ENCODE measurements at places on chromosomes 3 and 15.

DNA sequence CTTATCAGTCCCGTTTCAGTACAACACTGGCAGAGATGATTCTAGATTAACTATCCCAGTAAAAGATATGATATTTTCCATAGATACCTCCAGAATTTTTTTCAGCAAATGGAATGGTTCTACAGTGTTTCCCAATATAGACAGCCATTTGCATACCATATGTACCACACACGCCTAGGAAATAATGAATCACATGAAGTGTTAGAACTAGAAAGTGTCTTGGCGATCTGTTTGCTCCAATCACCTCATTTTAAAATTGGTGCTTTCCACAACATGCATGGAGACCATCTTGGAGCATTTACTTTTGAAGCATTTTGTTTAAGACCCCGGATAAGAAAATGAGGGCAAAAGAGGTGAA is 2.0 kb downstream of the C2CD4A start:
- DNase-seq: no peak

- DNase-seq: no peak
Observed at GRCh38 chr15:72889545-72889944, 106.0 kb upstream of the ADPGK start.

- no peak for DNase-seq
Observed at GRCh38 chr15:27238707-27239423, 267.9 kb downstream of the GABRG3 start.

DNA sequence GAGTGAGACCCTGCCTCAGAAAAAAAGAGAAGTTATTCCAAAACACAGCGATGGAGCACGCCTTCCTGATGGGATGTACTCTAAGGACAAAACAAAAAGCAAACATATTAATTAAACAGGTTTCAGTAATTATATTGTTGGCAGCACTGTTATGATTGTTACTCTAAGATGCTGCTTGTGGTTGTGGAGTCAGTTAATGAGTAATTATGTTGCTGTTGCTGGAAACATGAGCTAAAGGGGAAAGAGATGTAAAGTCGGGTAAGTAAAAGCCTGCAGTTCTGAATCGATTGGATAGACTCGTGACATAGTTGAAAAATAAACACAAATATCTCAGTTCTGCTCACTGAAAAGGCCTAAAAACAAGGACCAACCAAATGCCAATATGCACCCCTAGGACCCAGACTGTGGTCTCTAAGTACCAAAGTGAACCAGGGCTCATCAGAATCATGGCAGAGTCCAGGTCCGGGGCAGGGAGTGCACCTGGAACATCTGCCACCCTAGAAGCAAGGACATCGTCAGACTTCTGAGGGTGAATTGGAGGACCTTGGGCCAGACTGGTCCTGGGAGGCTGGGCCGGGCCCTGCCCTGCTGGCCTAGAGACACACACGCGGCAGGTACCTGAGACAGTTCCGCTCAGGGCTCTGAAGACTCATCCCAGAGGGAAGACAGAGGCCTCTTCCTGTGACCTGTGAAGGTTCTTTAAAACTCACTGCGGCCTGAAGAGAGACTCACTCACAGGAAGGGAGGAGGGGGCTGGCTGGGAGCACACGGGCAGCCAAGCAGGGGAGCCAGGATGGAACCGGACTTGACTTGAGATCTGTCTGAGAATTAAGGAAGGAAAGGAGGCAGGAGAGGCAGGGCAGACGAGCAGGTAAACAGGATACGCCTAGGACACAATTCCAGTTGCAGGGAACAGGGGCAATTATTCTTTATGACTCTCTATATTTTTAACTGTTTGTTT is 140.5 kb downstream of the LRRK1 start:
- no peak for DNase-seq

DNA sequence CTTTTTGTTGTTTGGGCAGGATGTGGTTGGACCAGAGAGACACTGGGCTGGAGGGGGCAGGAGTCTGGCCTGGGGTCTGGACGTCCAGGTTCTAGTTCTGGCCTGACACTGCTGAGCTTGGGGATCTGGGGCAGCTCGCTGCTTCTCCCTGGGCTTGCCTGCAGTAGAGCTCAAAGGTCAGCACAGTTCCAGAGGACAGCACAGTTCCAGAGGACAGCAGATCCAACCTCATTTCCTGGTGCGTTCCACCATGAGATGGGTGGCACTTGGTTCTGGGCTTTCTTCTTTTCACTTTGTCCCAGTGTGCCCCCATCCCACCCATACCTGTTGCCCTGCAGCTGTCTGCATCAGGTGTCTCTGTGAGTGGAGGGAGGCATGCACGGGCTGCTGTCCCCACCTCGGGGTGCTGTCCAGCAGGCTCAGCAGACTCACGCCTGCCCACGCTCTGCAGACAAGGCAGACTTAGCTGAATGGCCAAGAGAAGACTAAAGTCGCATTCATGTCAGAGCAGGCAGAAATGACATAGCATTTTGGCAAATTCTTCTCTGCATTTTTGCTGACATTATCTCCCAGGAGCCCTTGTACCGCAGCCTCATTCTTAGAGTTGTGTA is 16.7 kb downstream of the CACNA2D3 start:
- DNase-seq: no peak

DNA sequence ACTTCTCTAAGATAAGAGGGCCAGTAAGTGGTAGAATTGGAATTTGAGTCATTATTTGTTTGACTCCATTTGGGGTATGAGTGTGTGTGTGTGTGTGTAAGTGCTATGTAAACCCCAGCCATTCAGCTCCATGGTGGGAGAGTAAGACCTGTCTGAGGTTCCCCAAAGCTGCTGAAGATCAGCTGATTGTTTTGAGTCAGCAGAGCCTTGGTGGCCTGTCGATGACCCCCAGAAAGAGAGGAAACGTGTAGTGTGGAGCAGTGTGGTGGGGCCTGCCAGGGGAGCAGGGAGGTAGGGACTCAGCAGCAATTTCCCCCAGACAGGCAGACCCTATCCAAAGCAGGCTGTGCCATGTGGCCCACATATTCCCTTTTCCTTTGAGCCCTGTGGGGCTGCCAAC is 5.3 kb downstream of the DVL3 start:
- DNase-seq: no peak

- DNase-seq: no peak
Observed at GRCh38 chr3:11691767-11692531, 48.2 kb upstream of the VGLL4 start.

DNA sequence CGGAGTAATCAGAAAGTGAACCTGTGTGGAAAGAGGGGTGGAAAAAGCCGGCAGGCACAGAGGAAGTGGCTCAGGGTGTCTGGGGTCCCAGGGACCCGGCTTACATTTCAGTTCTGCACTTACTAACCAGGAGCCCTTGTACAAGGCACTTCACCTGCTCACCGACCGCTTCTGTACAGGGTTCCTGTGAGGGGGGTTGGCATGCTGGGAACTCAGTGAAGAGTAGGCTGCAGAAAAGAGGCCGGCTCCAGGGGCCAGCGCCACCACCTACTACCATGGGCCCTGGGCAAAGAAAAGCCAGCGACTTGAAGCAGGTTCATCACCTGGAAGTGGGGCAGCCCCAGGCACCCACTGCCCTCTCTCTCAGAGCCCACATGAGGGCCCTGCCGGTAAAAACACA is 6.2 kb downstream of the STIMATE start:
- DNase-seq: no peak

DNA sequence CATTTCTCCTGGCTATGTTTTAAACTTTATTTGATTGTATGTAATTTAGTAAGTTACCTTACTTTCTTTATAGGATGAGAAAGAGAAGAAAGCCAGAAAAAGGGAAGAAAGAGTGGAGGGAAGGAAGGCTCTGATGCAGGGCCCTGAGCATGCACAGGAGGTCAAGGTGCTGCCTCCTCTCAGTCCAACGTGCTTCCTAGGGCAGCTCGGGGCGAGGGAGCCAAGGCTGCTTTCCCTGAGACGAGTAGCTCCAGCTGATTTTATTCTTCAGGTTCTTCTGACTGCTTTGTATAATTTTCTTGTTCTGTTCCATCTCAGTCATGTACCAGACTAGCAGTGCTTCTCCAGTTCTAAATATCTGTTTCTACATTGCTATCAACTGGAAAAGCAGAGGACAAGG is 3.4 kb downstream of the CORO2B start:
- DNase-seq: no peak

- no peak for DNase-seq
Observed at GRCh38 chr3:28982906-28983305, 298.0 kb upstream of the RBMS3 start.

DNA sequence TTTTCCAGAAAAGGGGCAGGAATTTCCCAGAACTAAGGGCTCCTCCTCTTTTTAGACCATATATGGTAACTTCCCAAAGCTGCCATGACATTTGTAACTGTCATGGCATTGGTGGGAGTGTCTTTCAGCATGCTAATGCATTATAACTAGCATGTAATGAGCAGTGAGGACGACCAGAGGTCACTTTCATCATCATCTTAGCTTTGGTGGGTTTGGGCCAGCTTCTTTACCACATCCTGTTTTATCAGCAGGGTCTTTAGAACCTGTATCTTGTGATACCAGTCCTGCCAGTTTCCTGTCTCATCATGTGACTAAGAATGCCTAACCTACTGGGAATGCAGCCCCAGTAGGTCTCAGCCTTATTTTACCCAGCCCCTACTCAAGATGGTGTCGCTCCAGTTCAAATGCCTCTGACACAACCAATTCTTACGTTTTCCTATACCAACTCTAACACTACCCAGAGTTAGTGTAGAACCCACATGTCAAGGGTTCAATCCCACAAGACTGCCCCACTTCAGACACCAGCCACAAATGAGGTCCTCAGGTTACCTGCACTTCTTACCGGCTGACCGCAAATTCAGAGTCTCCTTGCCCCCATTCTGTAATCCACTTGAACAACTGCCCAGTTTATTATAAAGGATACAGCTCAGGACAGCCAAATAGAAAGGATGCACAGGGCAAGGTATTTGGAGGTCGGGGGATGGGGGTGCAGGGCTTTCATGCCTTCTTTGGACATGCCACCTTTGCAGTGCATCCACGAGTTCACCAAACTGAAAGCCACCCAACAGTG is 17.7 kb downstream of the FOXB1 start:
- no peak for DNase-seq

DNA sequence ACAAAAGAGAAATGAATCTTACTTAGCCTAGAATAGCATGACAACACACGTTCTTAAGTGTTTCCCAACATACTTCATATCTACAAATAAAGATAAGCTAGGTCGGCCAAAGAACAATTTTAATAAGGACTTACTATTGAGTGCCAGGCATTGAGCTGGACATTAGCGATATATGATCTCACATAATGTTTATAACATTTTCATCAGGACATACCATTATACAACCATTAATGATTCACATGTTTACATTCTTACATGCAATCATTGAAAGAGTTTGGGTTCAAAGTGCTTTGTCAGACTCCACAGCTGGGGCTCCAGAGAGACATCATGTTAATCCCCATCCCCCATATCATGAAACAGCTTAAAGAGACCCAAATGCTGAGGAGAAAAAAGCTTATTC is 189.0 kb downstream of the STT3B start:
- no peak for DNase-seq

DNA sequence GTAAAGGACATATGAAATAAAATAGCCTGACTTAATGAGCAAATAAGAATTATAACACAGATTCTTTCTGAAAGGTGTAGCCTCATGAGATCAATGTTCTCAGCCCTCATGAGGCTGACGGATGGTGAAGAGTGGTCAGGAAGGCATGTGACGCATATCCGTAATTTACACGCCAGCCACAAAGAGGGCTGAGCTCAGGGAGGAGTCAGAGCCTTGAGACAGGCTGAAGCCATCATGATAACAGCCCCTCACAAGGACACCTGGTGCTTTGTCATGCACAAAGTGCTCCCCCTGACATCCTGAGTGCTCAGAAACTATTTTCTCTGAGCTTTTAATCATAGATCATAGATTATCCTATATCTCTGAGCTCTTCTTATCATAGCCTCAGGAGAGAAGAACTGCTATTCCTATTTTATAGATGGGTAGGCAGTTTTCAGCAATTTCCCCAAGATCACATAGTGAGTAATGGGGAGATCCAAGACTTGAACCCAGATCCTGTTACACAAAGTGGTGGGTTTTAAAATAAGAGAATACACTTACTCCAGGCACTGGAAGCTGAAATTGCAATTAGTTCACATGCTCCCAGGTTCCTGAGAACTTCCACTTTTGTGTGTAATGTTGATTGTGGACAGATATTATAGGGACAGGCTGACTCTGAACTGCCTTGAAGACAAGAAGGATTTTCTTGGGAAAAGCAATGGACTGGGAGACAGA is 267.1 kb downstream of the RPLP1 start:
- DNase-seq: no peak

- no peak for DNase-seq
Observed at GRCh38 chr15:25342629-25343028, 96.2 kb downstream of the UBE3A start.

DNA sequence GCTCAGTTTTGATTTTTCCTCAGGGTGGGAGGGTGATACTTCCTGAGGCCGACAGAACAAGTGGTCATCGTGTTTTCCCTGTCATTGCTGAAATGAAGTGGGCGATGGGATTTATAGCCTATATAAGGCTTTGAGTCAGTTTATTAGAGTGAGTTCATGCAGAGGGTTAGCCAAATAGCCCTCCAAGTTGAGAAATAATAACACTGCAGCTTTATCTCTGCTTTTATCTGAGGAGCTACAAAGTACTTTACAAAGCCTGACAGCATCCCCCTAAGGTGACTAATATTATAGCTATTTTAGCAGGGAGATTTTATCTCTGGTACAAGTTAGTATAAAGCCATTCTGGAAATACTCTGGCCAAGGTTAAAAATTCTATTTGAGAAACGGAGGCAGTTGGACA is 389.6 kb downstream of the MFSD1 start:
- no peak for DNase-seq

- no peak for DNase-seq
Observed at GRCh38 chr3:186510374-186511079, 33.7 kb downstream of the CRYGS start.

- DNase-seq: no peak
Observed at GRCh38 chr3:177295116-177295515, 97.8 kb upstream of the TBL1XR1 start.

DNA sequence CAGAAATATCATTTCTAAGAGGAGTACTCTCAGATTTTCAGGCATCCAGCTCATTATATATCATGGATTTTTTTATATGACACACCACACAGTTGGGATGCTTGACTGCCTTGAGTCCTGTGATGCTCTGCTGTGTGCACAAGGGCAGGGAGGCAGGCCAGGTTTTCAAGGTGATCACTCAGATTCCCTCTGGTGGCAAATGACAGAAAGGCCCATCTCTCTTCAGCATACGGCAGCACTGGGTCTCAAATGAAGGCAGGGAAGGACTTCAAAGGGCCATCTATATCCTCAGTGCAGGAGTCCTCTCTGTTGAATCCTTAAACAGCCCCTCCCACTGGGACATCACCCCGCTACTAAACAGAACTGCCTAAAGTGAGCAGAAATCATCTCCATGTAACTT is 54.8 kb upstream of the MYO5C start:
- no peak for DNase-seq

GRCh38 chr15:70722266-70723121 is 40.9 kb downstream of the UACA start:
- DNase-seq: no peak
